Stimulated activated CD4-positive, alpha-beta T cell treated with anti-CD3 and anti-CD28 coated beads, Interleukin-2, amount 100 ng/mL, for 4 hours (primary cell): ENCODE measurements at places on chromosomes 6 and 20.

DNA sequence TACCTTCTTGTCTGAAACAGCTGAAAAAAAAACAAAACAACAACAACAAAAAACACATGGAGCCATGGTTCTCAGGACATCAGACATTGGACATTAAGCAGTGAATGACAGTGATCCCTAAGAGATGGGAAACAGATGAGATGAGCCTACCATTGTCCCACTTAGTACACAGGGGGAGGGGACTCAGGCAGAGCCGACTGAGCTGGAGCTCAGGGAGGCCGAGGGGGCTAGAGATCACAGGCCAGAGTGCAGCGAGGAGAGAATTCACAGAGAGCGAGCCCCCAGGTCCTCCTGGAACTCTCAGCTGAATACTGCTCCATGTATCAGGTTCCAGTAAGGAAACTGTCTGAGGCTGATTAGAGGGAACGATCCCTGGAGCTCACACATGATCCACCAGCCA lies 134.6 kb downstream of the GRM4 start:
- DNase-seq: no peak

- no peak for DNase-seq
Observed at GRCh38 chr6:109718991-109719390, 27.9 kb downstream of the FIG4 start.

DNA sequence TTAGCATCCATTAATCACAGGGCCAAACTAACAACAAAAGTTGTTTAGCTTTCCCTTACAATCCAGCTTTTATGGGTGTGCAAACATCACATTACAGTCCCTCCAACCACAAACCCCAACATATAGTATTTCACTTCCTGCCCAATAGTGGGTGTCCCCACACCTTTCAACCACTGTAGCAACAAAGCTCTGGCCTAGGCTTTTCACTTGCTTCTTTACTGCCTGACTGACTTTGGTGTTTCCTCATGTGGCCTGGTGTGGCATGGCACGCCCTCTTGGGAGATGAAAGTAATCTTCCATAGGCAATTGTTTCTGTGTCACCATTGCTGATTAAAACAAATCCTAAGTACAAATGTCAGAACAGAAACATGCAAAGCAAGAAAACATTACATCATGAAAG lies 46.3 kb downstream of the MCM8 start:
- no peak for DNase-seq

DNA sequence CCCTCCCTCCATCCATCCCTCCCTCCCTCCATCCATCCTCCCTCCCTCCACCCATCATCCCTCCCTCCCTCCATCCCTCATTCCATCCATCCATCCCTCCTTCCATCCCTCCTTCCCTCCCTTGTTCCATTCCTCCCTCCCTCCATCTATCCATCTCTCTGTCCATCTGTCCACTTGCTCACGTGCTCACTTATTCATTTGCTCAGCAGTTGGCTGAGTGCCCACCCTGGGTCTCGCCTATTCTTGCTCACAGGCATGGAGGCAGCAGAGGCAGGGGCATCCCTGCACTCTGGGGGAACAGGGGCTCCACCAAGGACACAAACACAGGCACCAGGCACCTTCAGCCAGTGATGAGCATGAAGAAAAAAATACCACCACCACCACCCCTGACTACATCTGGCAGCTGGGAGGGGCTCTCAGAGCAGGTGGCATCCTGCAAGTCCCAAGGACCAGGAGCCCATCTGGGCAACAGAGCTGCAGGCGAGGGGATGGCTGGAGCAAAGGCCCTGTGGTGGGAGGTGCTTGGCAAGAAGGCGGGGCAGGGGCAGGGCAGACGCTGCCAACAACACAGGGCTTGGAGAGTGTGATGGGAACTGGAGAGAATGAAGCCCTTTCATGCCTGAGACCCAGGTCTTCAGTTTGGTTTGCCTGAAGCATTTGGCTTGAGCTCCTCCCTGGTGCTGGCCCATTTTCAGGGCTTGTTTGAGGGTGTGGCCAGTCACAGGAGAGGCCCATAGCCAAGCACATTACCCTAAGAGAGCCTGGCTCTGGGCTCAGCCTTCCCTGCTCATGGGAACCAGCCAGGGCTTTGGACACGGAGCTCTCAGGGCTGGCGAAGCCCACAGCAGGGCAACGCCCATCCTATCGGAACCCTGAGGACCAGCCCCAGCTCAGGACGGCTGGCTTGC lies 40.2 kb upstream of the MRGBP start:
- no peak for DNase-seq

DNA sequence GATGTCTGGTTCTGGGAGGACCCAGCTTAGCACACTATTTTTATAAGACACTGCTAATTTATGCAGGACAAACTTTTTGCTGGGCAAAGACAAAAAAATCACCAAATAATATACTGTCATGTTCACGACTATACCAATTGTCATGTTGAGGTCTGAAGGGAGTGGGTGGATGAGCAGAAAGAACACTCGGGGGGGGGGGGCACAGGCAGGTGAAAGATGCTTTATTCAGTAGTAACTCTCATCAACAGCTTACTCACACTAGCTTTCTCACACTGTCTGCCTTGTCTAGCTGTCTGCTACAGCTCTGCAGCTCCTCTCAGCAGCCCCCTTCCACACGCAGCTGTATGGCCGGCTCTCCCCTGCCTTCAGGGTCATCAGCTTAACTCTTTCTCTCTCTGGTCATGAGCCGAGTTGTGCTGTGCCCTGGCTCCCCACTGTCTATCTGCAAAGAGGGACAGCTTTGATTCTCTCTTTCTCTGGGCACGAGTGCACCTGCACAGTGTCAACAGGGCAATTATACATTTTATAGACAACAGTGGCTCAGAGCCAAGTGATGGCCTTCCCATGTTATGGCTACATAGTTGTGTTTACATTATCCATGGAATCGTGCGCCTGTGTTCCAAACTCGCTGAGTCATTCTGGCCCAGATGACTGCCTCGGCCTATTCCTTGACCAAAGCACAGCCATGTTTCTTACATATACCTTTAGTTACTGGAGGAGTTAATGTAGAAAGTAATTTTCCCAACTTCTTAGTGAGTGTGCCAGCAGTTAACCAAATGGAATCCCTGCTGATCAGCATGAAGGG lies 187.7 kb upstream of the PRSS16 start:
- no peak for DNase-seq

DNA sequence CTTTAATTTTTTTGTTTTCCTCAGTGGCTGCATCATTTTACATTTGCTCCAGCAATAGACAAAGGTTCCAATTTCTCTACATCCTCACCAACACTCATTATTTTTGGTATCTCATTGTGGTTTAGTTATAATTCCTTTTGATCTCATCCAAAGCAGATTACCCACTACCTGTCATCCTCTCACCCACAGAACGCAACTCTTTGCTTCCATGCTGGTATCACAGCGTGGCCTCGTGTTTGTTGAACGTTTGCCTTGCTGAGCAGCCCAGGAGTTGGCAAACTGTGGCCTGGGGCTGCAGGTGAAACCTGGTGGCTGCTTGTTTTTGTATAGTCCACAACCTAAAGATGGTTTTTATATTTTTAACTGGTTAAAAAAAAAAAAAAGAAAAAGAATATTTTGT lies 181.9 kb downstream of the BCAS1 start:
- no peak for DNase-seq

DNA sequence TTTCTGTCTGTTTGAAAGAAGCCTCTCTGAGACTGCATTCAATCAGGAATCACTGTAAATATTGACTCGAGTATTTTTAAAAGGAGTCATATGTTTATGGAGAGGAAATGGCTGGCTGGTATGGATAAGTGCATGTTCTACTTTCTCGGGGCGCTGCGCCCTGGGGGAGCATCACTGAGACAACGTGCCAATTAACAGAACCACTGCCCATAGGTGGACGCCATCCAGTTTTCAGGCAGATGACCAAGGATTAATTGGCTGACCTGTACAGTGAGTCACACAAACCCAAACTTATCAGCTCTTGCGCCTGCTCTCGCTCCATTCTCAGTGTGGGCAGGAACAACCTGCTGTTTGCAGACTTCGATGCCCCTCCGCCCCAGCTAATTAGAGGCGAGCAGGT lies 571.2 kb downstream of the QKI start:
- no peak for DNase-seq

DNA sequence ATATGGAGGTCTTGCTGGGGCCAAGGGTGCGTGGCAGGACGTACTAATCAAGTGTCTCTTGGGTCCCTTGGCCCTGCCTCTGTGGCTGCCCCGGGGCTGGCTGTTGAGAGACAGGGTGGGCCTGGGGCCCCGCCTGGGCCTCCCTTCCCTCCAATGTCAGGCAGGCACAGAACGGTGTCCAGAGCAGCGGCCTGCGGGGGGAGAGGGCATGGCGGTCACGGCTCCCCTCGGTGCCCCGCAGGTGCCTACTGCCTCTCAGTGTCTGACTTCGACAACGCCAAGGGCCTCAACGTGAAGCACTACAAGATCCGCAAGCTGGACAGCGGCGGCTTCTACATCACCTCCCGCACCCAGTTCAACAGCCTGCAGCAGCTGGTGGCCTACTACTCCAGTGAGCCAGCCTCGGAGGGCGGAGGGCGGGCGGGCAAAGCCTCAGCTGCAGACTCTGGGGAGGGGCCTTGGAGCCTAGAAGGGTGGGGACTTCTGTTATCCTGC lies 50.0 kb downstream of the SRC start:
- DNase-seq: no peak

GRCh38 chr6:111347589-111347988 lies 135.4 kb downstream of the REV3L start:
- DNase-seq: no peak

- DNase-seq: no peak
Observed at GRCh38 chr6:106316375-106316766, 9.2 kb downstream of the ATG5 start.

- DNase-seq: no peak
Observed at GRCh38 chr6:143361536-143362191, 88.8 kb downstream of the ADAT2 start.

DNA sequence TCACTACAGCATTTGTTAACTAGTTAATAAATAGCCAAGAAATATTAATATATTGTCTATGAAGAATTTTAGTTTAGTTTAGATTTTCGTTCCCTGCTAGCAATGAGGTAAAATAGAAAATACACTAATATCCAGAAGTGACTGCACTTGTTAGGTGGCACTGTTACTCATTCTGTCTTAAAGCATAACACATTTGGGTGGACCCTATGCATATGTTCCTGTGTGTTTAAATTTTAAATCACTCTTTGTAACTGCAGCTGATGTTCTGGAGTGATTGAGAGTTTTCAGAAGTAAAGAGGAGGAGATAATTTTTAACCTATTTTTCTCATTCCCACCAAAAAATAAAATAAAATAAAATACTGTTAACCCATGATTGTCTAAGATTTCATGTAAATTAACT lies 73.9 kb upstream of the SOX4 start:
- no peak for DNase-seq

- no peak for DNase-seq
Observed at GRCh38 chr20:1879369-1879768, 15.8 kb upstream of the SIRPA start.

DNA sequence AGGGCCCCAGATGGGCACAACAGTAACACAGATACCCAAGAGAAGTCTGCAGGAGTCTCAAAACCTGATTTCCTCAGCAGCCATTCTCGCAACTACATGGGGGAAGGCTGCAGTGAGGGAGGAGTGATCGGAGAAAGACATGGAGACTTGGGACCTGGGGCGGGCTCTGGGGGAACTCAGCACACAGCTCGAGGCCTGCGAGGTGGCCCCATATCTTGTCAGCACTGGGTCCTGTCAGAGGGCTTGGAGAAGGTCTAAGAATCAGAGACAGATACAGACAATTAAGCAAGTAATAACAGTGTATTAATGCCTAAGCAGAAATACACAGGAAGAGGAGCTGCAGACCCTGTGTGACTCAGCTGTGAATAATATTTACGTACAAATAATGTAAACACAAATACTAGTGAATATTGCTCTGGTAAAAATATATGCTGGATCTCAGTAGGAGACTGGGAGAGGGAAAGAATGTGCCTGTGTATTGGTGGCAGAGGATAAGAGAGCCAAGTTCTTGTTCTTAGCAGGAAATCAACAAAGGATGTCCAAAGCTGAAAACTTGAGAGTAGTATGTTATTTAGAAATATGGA lies 336.2 kb downstream of the ZFAND3 start:
- DNase-seq: no peak

- no peak for DNase-seq
Observed at GRCh38 chr6:5569491-5569890, 308.2 kb downstream of the FARS2 start.

DNA sequence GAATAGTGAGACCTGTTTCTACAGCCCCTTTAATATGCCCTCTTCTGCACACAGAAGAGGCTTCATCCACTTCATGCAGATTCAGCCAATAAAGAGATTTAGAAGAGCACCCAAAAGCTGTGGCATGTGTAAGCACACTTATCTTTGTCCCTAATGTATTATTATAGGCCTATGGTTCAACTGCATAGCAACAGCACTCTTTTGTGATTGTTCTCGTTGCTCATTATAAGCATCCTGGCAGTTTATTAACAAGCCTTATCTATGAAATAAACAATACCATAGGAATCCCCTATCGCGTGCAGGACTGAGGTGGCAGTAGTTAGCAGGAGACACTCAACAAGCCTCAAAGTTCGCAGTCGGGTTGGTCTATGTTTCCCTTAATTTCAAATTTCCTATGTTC lies 138.5 kb upstream of the BEND6 start:
- DNase-seq: no peak

DNA sequence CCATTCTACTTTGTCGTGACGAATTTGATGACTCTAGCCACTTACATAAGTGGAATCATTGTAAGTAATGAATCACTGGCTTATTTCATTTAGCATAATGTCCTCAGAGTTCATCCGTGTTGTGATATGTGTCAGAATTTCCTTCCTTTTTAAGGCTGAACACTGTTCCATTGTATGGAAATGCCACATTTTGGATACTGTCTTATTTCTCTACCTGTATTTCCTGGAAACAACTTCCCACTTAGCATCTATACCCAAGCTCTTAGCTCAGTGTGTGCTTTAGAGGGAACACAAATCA lies 28.8 kb upstream of the GGTLC1 start:
- no peak for DNase-seq

GRCh38 chr20:4469910-4470309 lies 251.8 kb upstream of the PRND start:
- DNase-seq: no peak

DNA sequence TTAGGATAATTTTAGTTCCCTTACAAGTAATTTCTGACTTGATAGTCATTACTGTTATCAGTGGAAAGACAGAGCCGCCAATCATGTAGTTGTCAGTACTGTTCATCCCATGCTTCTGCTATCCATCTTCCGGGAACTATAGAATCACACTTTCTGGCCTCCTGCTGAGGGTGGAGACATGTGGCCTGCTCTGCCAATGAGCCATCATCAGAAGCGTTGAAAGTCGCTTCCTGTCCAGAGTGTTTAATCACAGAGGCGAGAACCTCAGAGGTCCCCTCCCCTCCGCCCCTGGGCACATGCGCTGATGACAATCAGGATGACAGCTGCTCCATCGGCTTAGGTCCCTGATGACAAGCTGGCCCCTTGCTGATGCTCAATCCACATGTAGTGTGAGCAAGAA lies 3.0 kb downstream of the DDO start:
- no peak for DNase-seq

- DNase-seq: no peak
Observed at GRCh38 chr6:34312259-34312658, 63.5 kb upstream of the SMIM29 start.
